ENCODE measurements at places on chromosomes 3 and 15.

- DNase-seq, result peak; percentile 6
Measured at GRCh38 chr3:120145542-120146285, 51.5 kb upstream of the GSK3B start.

GRCh38 chr15:52050416-52050815 lies 31.4 kb downstream of the MAPK6 start:
- DNase-seq, result no peak

GRCh38 chr3:13801361-13802204 lies 78.3 kb downstream of the WNT7A start:
- no peak for DNase-seq

GRCh38 chr3:13200946-13201345 lies 127.7 kb upstream of the IQSEC1 start:
- DNase-seq, result no peak

DNA sequence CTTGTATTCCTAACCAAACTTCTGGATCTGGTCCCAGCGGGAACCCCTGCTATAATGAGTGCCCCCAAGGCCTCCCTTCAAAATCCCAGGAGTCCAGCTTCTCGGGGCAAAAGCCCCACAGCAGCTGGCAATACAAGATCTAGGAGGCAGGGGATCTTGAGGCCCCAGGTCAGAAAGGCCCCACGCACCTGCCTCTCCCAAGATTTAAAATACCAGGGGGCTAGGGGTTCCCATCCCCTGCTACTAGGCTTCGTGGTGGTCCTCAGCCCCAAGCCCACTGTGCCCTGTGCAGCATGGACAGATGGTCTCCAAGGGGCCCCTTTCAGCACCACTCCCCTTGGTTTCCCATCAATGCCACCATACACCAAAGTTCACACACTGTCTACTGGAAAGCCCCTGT lies 15.8 kb upstream of the CYP11A1 start:
- no peak for DNase-seq

GRCh38 chr3:41697702-41698101 lies 264.2 kb downstream of the ULK4 start:
- DNase-seq, result no peak

- DNase-seq, result no peak
Measured at GRCh38 chr15:26098801-26099200, 235.7 kb upstream of the ATP10A start.

GRCh38 chr3:142445816-142446254 lies 2.0 kb downstream of the XRN1 start:
- peak; percentile 16 for DNase-seq

DNA sequence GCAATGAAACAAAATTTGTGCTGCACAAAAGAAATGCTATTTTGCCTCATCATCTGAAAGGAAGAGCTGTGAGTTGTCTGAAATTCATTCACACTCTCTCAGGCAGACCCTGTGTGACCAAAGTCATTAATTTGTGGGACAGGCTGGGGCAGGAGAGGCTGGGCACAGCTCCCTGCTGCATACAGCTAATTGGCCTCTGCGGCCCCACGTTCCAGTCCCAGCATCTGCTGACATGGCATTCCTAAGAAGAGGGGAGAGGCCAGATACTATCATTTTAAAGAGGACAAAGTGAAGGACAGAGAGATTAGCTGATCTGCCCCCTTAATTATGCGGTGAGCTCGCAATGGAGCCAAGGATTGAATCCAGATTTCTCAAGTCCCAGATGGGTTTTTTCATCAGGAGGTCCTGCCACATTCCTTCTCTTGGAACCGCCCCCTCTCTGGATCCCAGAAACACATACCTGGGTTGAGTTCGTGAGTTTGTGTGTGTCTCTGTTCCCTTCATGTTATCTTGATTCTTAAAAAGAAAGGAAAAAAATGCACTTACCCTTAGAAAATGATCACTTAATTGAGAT lies 25.1 kb downstream of the POLR2M start:
- DNase-seq, result no peak

GRCh38 chr3:190577225-190577624 lies 63.3 kb downstream of the IL1RAP start:
- DNase-seq, result no peak

DNA sequence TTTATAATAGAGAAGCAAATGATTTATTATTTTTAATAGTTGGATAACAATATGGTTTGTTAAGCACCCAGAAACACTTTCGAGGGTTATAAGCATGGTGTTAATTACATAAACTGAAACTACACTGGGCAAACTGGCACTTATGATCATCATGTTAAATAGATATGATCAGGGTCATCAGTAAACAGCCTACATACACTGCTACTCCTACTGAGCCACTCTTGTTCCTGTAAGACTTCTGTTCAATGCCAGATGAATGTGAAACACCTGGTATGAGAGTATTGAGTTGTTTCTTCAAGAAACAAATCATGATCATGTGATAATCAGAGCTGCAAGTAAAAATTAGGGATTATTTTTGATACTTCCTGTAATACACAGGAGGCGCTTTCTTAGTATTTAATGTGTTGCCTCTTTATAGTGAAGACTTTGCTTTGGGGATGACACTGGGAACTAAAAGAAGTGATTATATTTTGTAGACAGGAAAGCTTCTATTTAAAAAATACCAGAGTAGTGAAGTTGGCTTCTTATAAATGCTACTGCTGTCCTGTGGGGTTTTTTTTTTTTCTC lies 32.3 kb upstream of the UTS2B start:
- no peak for DNase-seq

DNA sequence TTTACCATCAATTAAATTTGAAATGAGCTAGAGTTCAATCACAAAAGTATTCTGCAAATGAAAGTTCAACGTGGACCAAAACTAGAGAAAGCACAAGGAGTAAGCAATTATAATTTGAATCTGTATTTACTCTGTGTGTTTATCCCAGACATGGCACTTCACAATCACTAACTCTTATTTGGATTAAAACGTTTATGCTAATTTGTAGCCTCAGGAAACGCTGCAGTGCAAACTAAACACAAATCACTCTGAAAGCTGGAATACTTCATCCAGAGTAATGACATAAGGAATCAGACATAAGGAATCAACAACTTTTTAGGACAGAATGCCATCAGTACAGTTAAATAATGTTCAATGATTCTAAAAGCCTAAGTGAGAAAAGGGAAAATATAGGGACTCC lies 18.5 kb downstream of the CEP152 start:
- DNase-seq, result no peak

DNA sequence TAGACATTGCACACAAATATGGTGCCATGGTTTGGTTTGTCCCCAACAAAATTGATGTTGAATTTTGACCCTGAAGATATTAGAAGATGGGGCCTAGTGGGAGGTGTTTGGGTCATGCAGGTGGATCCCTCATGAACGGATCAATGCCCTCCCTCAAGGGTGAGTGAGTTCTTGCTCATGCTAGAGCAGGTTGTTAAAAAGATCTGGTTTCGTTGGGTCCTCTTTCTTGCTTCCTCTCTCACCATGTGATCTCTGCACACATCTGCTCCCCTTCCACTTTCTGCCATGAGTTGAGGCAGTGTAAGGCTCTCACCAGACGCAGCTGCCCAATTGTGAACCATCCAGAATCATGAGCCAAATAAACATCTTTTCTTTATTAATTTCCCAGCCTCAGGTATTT lies 87.8 kb upstream of the MDFIC2 start:
- DNase-seq, result no peak

GRCh38 chr3:33114622-33115023 lies 809 bp downstream of the CRTAP start:
- no peak for DNase-seq

DNA sequence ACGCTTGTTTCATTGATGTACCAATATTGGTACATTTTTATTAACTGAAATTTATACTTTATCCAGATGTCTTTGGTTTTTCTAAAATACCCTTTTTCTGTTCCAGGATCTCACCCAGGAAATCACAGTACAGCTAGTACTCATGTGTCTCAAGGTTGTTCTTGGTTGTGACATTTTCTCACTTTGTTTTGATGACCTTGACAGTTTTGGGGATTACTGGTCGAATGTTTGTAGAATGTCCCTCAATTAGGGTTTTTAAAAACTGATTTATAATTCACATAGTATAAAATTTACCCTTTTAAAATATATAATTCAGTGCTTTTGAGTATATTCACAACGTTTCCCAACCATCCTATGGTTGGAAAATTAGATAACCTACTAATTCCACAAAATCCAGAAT lies 6.3 kb upstream of the SNRPN start:
- DNase-seq, result no peak

DNA sequence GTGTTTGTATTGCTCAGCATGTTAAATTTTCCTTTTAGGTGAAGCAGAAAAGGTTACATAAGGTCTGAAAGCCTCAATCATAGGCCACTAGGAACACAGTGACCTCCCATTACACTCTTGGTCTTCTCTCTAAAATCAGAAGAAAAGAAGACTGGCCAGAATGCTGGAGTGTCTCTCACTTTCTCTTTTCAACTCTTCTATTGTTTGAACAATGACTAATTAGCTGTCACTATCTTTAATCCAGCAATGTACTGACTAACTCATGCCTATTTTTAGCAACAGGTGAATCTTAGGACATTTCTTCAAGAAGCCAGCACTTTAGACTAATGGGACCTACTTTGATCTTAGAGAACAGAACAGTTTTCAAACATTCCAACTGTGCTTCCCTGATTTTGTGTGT lies 142.8 kb downstream of the TGFBR2 start:
- no peak for DNase-seq

DNA sequence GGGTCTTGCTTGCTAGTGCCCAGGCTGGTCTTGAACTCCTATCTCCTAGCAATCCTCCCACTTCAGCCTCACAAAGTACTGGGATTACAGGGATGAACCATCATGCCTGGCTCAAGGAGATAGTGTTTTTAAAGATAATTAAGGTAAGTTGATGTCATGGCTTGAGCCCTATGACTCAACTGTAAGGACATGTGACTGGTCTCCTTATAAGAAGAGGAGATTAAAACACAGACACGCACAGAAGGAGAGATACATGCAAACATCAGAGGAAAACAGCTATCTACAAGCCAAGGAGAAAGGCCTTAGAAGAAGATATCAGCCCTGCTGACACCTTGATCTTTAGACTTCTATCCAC lies 220.4 kb upstream of the GADL1 start:
- no peak for DNase-seq

- DNase-seq, result no peak
Measured at GRCh38 chr3:147397155-147397874, 9.0 kb downstream of the ZIC4 start.

DNA sequence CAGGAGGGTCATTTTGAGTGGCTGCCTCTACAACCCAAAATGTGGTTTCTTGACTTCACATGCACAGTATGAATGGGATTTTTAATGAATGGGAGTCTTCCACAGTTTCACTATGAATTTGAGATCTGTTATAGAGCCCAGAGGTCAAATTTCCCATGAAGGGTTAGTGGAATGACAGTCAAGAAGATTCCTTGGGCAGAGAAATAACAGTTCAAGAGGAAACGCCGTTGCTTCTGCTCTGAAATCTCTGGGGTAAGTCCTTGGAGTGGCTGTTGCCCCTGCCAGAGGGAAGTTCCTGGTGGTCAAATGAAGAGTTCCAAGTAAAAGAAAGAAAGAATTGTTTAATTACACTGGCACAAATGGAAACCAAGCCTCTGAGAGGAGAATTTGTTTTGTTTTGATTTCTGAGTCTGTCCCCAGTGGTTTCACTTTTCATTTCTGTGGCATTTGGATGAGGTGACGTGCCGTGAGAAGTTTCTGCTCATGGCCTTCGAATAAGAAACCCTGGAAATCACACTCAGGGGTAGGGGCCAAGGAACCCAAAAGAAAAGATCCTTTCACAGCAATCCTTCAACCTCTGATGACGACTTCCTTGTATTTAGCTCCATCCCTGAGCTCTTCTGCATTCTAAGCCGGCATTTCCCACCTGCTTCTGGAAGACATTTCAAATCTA lies 77.5 kb upstream of the IL12A start:
- DNase-seq, result no peak
